ENCODE measurements at places on chromosomes 3 and 15.

- DNase-seq, result no peak
These were observed 7.0 kb downstream of the CFAP100 start for GRCh38 chr3:126401611-126402160.

GRCh38 chr3:21229426-21230135, 521.4 kb downstream of the ZNF385D start:
- DNase-seq, result no peak

- no peak for DNase-seq
These were observed 41.2 kb upstream of the ZNF385D start for GRCh38 chr3:21792176-21792575.

- DNase-seq, result no peak
These were observed 17.3 kb upstream of the NCK1 start for GRCh38 chr3:136844724-136845123.

GRCh38 chr3:77137559-77137958, 97.7 kb downstream of the ROBO2 start:
- no peak for DNase-seq

DNA sequence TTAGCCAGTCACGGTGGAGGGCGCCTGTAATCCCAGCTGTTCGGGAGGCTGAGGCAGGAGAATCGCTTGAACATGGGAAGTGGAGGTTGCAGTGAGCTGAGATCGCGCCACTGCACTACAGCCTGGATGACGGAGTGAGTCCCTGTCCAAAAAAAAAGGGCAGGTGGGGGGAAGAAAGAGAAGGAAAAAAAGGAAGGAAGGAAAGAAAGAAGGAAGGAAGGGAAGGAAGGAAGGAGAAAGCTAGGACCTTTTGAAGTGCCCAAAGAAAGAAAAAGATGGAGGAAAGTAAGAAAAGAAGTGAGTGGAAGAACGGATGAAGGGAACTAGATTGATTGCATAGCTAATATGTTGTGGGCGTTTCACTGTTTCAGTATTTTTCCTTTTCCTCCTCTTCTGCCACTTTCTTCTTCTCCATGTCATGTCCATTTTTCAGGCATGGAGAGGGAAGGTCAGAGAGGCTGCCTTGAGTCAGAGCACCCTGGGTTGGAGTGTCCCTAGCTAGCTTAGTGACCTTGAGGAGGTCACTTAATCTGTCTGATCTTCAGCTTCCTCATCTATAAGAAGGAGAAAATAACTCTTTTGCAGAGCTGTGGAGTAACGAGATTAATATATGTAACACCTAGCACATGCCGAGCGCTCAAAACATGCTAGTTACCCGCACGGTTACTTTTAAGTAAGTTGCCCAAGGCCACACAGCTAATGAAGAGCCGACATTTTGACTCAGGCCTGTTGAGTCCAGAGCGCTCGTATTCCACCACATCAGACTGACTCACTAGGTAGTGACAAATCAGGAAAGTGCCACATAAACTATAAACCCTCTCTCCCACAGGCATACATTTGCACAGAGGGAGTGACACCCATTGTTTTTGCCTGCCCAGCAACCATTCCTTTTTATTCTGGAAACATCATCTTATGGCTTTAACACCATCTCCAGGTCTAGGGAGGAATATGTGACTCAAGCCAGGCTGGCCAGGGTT, 42.2 kb downstream of the BHLHE40 start:
- no peak for DNase-seq

GRCh38 chr15:65580287-65580686, 30.6 kb downstream of the INTS14 start:
- DNase-seq, result no peak

DNA sequence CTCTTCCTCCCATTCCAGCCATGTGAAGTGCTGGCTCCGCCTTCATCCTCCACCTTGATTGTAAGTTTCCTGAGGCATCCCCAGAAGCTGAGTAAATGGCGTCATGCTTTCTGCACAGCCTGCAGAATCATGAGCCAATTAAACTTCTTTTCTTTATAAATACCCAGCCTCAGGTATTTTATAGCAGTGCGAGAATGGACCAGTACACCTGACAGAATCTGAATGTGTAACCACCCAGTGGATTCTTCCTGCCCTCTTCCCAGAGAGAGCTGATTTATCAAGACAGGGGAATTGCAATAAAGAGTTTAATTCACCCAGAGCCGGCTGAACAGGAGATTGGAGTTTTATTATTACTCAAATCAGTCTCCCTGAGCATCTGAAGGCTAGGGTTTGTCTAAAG, 86.6 kb downstream of the C3orf70 start:
- DNase-seq, result no peak

- DNase-seq, result no peak
These were observed 110.8 kb downstream of the ADCY5 start for GRCh38 chr3:123337948-123338619.

All from activated CD4-positive, alpha-beta T cell treated with anti-CD3 and anti-CD28 coated beads, Interleukin-2, amount 10 ng/mL, durations not matched to agents 7 days and 5 days (primary cell).